ENCODE measurements at places on chromosomes 5 and 9. TPM values are rescaled to one million over a fixed set of nuclear protein-coding genes. Genes with fewer than 3 reads are reported as not detected.
A peak's percentile ranks its signal among the peaks of the same experiment; 100 is the strongest.

The SHISAL2B gene
- not detected for total RNA-seq

The DAB2IP gene
- 50.1 TPM for total RNA-seq

The NMUR2 gene
- not detected for total RNA-seq

The MLANA gene
- total RNA-seq: not detected

- H3K27me3 ChIP-seq: no peaks in the 10 kb centered on the region
- no peak overlapping the region for H3K27ac ChIP-seq
- no peaks in the 10 kb centered on the region for H3K36me3 ChIP-seq
These were observed 22.5 kb downstream of the OLFML2A start for GRCh38 chr9:124799274-124800006.

DNA sequence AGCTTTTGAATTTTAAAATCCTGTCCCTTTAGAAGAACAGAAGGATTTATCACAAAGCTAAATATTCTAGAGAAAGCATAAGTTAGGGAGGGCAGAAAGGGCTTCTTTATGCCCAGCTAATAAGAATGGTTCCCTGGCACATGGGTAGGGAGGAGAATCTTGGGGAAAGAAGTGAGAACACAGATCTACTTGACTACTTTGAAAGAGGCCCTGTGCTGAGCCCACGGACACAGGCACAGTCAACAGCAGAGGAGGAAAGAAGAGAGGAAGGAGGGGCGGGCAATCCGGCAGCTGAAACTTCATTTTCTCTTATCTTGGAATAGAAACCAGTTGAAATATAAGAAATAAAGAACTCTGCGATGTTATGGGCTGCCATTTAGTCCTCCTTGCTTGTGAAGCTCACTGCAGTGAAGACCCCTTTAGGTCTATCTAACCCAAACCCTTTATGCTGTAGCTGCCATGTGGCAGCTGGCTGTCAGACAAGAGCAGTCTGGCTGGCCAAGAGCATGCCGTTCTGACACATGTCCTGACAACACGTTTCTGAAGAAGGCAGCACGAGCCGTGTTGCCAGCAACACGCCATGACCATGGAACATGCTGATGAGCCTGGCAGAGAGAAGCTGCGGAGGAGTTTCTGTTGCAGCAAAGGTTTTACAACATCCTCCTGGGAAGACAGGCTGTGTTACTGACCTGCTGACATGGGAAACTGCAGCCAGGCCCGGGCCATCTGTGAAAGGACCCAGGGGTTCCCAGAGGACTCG lies 34.2 kb downstream of the ABLIM3 start:
- H3K27ac ChIP-seq: peak overlapping the region; percentile 73
- no peak for DNase-seq
- H3K4me3 ChIP-seq: no peak overlapping the region
- H3K36me3 ChIP-seq: no peaks in the 10 kb centered on the region
- H3K27me3 ChIP-seq: no peaks in the 10 kb centered on the region

DNA sequence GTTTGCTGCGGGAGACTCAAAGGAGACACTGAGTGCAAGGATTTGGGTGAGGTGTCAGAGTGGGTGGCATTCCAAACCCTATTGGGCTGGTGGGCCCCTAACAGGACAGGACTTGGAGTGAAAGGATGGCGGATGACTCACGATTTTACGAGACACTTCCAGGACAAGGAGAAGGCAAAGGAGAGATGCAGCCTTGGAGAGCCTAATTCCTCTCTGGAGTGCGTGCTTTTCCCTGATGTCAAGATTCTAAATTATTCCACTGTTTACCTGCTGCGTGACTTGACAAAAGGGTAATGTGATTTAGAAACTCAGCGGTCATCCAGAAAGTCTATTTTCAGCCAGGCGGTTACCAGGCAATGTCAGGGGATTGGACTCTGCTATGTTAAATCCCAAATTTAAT lies 41.6 kb upstream of the CD180 start:
- no peaks in the 10 kb centered on the region for H3K4me1 ChIP-seq
- H3K27ac ChIP-seq: peak overlapping the region; percentile 72
- peak; percentile 83 for DNase-seq
- H3K4me3 ChIP-seq: no peak overlapping the region

GRCh38 chr9:127642082-127642740 lies 30.1 kb downstream of the STXBP1 start:
- no peaks in the 10 kb centered on the region for H3K27me3 ChIP-seq
- H3K36me3 ChIP-seq: no peaks in the 10 kb centered on the region
- H3K4me1 ChIP-seq: no peaks in the 10 kb centered on the region
- no peak overlapping the region for H3K4me3 ChIP-seq
- H3K27ac ChIP-seq: no peak overlapping the region
- no peak for DNase-seq

DNA sequence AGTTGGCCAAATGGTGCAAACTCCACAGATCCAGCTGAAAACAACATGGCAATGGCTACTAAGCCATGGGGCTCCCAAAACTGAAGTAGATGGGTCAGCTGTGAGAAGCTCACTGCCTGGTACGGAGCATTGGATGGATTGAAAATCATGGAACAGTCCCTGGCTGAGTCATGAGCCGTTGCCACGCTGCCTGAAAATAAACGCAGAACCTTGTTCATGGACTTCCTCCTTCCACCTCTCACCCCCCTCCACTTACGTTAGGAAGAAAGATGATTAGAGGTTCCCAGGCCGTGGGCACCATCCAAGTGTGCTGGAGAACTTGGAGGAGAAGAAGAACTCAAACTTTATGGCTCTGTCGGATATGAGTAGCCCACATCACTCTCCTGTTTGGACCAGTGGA lies 6.8 kb upstream of the DIPK1B start:
- no peaks in the 10 kb centered on the region for H3K27me3 ChIP-seq
- DNase-seq: no peak
- no peak overlapping the region for H3K4me3 ChIP-seq
- no peaks in the 10 kb centered on the region for H3K4me1 ChIP-seq
- H3K36me3 ChIP-seq: no peaks in the 10 kb centered on the region

DNA sequence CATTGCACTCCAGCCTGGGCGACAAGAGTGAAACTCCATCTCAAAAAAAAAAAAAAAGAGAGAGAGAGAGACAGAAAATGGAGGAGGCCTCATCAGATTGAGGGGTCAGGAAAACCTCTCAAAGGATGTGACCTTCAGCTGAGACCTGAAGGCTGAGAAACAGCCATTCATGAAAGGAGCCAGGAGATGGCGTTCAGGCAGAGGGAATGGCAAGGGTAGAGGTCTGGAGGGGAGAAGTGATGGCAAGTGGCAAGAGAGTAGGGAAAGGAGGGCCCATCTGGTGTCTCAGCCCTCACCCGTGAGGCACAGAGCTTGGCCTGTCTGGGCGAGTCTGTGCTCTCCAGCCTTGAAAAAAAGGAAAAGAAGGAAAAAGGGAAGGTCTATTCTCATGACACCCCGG lies 17.0 kb downstream of the CAMK2A start:
- no peak for DNase-seq
- H3K4me1 ChIP-seq: peaks cover 4% of the 10 kb centered on the region
- no peak overlapping the region for H3K27ac ChIP-seq

GRCh38 chr9:125141251-125141650 lies 2.1 kb downstream of the SCAI start:
- no peak for DNase-seq
- no peaks in the 10 kb centered on the region for H3K36me3 ChIP-seq
- H3K27me3 ChIP-seq: no peaks in the 10 kb centered on the region
- H3K27ac ChIP-seq: no peak overlapping the region

DNA sequence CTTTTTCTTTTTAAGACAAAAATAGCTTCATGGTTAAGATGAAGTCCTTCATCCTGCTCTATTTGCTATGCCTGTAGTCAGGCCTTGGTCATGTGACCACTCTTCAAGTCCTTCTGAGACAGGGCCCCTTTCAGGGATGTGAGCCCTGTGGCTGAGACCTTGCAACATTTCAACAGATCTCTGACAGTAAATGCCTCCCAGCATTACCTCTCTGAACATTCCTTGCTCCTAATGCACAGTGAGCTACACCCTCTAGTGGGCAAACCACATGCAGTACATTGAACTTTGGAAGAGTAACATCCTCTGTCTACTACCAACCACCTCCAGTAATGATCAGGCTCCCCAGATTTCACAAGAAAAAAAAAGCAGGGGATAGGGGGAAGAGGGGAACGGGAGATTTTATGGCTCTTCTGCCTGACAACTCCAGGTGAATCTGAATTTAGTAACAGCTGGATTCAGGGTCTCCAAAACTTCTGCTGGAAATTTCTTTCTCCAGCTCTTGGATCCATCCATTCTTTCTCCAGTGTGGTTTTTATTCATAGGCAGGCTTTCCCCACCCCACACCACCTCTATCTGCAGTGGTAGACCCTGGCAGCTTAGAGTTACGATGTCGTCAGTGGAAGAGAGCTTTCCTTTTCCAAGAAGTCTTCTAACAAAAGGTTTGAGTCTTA lies 8.9 kb upstream of the FBXO38 start:
- H3K4me3 ChIP-seq: no peak overlapping the region
- H3K27ac ChIP-seq: no peak overlapping the region
- H3K36me3 ChIP-seq: no peaks in the 10 kb centered on the region
- peaks cover 8% of the 10 kb centered on the region for H3K4me1 ChIP-seq

- no peaks in the 10 kb centered on the region for H3K27me3 ChIP-seq
- DNase-seq: no peak
- H3K4me3 ChIP-seq: no peak overlapping the region
- no peaks in the 10 kb centered on the region for H3K36me3 ChIP-seq
- peaks cover 36% of the 10 kb centered on the region for H3K4me1 ChIP-seq
- H3K27ac ChIP-seq: no peak overlapping the region
These were observed 246.1 kb upstream of the ZNF462 start for GRCh38 chr9:106616851-106617345.

DNA sequence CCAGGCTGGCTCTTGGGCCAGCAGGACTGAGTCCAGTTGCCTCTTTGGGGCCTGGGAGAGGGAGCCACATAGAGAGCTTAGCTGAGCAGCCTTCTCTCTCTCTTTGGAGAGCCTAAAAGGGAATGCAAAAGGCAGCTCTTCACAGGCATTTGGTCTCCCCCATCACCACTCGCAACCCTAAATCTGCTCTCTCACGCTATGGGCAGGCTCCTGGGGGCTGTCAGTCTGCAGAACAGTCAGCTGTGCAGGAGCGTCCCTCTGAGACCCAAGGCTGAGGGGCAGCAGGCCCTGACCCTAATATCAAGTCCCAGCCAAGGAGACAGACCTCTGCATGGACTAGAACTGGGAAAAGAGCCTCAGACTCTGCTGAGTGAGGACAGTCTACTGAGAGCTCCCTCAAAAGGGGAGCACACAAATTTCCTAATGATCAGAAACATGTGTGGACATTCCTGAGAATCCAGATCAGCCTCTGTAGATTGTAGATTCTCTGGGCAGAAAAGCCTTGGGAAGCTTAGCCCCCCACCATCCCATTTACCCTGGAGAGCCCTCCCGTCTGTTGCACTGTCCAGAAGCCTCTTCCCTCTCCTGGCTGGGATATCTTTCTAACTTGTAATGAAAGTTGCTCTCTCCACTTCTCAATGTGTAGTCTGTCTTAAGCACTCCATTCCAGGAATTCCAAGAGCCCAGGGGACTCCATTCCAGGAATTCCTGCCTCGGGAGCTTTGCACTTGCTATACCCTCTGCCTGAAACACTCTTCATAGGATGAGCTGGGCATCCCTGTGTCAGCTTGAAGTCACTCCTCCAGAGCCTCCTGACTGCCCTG lies 79.4 kb downstream of the FAM114A2 start:
- no peaks in the 10 kb centered on the region for H3K36me3 ChIP-seq
- no peak overlapping the region for H3K4me3 ChIP-seq
- peaks cover 5% of the 10 kb centered on the region for H3K4me1 ChIP-seq
- H3K27ac ChIP-seq: no peak overlapping the region
- no peak for DNase-seq
- H3K27me3 ChIP-seq: no peaks in the 10 kb centered on the region

GRCh38 chr5:172348084-172348483 lies 64.5 kb upstream of the UBTD2 start:
- no peak overlapping the region for H3K27ac ChIP-seq
- no peaks in the 10 kb centered on the region for H3K27me3 ChIP-seq
- peaks cover 96% of the 10 kb centered on the region for H3K36me3 ChIP-seq
- H3K4me3 ChIP-seq: no peak overlapping the region
- H3K4me1 ChIP-seq: no peaks in the 10 kb centered on the region

GRCh38 chr5:139787257-139787567 lies 8.4 kb upstream of the PSD2 start:
- H3K27ac ChIP-seq: no peak overlapping the region
- peak overlapping the region; percentile 64 for H3K4me3 ChIP-seq
- no peaks in the 10 kb centered on the region for H3K27me3 ChIP-seq
- no peaks in the 10 kb centered on the region for H3K36me3 ChIP-seq
- DNase-seq: no peak
- peaks cover 12% of the 10 kb centered on the region for H3K4me1 ChIP-seq

Measured in sigmoid colon (tissue), 7 donors.